Suppressor macrophage treated with lipopolysaccharide for 1 hour (primary cell): ENCODE measurements at places on chromosomes 2 and 18.

- no peak for DNase-seq
These were observed 98.6 kb downstream of the C1QL2 start for GRCh38 chr2:119059940-119060339.

- DNase-seq = no peak
These were observed 123.6 kb downstream of the ZNF521 start for GRCh38 chr18:25228410-25228809.

DNA sequence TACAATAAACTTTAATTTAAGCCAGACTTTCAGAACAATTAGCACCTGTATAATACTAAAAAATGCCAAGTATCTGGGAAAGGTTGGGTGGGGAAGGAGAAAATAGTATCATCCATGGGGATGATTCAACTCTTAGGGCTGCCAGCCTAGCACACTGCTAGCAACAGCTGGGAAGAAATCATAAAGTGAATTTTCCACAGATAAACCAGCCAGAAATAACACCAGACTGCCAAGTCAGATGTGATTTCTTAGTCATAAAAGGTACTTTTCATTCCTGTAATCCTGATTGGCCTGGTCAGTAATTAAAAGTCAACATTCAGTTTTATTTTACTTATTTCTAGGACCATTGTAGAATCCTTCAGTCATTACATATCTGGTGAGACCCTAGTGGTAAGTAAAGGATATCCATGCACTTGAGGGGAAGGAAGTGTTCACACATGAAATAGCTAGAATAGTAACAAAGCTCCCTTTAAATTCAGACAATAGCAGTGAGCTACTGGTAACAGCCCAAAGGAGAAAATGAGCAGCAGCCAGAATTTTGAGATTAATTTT, 59.4 kb downstream of the LIMS1 start:
- DNase-seq = no peak

DNA sequence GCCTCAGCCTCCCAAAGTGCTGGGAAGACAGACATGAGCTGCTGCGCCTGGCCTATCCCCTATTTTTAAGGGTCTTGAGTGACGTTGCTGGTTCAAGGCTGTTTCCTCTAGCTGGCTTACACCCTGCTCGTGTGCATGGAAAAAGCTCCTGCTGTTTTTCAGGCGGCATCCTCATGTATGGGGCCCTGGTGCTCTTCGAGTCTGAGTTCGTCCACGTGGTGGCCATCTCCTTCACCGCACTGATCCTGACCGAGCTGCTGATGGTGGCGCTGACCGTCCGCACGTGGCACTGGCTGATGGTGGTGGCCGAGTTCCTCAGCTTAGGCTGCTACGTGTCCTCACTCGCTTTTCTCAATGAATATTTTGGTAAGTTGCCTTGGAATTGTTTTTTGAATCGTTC, 22.0 kb upstream of the NFATC1 start:
- no peak for DNase-seq

DNA sequence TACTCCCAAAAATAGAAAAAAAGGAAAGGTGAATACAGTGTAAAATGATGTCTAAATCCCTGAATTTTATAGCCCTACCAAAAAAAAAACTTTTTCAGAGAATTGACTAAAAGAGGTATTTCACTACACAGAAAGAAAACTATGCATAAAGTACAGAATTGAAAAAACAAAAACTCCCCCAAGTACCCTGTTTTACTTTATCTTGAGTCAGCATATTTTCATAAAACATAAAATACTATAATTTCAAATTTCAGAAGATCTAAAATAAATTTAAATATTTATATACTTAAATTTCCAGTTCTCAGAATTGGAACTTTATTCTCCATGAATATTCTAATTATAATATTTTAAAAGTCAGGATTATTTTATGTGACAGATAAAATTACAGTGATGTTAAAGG, 10.1 kb downstream of the NCKAP1 start:
- DNase-seq = no peak

GRCh38 chr2:149716687-149717086, 129.1 kb upstream of the MMADHC start:
- DNase-seq = no peak

DNA sequence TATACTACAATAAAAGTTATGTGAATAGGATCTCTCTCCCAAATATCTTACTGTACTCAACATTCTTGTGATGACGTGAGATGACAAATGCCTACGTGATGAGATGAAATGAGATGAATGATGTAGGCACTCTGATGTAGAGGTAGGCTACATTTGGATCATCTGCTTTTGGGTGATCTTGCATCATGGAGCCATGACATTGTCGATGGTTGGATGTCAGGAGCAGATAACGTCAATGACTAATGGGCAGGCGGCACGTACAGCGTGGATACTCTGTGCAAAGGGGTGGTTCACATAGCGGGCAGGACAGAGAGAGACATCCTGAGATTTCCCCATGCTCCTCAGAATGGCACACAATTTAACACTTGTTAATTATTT, 40.8 kb upstream of the PPP1R1C start:
- DNase-seq = no peak

- DNase-seq = no peak
These were observed 35.0 kb upstream of the IL1R2 start for GRCh38 chr2:101956465-101957438.

DNA sequence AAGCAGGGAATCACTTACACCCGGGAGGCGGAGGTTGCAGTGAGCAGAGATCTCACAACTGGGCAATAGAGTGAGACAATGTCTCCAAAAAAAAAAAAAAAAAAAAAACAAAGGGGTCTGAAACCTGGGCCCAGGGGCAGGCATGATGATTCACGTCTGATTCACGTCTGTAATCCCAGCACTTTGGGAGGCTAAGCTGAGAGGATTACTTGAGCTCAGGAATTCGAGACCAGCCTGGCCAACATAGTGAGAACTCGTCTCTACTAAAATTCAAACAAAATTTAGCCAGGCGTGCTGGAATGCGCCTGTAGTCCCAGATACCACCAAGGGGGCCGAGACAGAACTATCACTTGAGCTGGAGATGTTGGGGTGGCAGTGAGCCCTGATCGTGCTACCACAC, 30.3 kb downstream of the TEX44 start:
- no peak for DNase-seq

- DNase-seq = no peak
These were observed 51.3 kb downstream of the SERTAD2 start for GRCh38 chr2:64602436-64602835.

DNA sequence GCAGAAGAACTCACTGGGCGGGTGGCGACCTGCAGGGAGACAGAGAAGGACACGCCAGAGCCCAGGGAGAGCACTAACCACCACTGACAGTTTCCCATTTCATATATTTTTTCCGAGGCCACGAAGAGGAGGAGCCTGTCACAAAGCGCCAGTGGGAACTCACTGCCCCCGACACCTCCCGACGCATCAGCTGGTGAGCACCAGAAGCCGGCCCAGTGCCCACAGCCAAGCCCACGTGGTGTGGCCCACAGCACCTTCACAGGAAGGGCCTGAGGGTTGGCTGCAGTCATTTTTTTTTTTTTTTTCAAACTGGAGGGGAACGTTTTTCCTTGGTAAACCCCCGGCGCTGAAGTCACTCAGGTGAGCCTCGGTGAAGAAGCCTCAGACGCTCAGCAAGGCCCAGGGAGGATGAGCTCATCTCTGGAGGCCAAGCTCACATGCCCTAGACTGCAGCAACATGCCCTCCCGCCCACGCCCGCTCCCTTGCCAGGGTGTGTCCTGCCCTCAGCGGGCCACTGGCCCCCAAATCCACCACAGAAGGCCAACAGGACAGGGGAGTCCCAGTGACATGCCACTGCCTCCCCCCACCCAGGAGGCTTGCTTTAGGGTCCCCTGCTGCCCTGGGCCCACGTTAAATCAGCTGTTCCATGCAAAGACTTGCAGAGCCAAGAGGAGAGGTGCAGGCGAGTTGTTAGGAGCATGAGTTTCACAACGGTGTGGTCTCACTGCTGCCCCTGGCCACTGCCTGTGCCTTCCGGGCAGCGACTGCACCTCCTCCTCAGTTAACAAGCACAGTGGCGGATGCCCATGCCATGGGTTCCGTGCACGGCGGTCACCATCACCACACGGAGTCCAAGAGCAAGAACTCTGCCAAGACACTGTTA, 68.1 kb downstream of the PARD6G start:
- no peak for DNase-seq

DNA sequence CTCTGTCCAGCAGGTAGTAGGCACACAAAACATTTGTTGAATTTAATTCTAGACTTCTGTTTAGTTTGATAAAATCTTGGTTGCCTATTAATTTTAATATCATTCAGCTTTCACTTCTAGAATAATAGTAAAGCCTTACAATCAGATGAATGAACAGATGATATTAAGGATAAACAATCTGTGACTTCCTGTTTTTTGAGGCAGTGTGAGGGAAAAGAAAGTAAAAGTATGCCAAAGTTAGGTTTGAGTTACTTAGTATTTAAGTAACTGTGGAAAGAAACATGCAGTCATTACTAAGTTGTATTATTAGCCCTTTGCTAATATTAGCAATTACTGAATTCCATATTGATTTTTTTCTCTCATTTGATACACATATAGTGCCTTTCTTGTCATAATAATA, 31.5 kb downstream of the EPB41L5 start:
- peak; percentile 5 for DNase-seq

- no peak for DNase-seq
These were observed 236.9 kb downstream of the BCL11A start for GRCh38 chr2:60316381-60317033.

- no peak for DNase-seq
These were observed 10.8 kb upstream of the MAPRE2 start for GRCh38 chr18:35030277-35030989.

- no peak for DNase-seq
These were observed 348.8 kb downstream of the METTL4 start for GRCh38 chr18:2222270-2223185.

DNA sequence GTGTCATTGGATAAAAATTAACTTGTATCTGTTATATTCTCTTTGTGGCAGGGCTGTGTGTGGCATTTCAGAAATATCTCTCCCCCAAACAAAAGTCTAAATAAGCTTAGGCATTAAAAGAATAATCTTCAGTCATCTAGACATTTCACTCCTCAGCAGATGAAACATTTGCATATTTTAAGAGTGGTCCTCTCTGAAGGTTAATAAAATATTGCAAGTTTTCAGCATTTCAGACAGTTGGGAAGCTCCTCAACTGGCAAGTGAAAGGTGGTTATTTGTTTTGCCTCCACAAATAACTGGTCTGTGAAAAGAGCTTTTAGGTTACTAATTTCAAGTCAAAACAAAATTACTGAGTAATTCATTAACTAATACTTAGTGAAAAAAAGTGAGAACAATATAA, 462.6 kb downstream of the EPHA4 start:
- DNase-seq = no peak

GRCh38 chr18:67456711-67457110, 59.8 kb downstream of the DSEL start:
- DNase-seq = no peak

DNA sequence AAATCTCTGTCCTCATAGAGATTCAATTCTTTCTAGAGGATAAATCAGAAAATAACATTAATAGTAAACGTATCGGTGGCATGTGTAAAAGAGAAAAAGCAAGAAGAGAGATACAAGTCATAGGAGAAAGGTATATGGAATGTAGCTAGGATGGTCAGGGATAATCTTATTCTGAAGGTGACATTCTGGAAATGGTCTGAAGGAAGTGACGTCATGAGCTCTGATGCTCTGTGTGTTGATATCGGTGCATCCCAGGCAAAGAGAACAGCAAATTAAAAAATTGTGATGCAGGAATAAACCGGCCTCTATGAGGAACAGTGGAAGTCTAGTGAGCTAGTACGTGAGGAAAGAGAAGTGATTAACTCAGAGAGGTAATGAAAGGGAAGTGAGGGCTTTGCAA, 1215.8 kb downstream of the CNTNAP5 start:
- DNase-seq = no peak

- no peak for DNase-seq
These were observed 314.4 kb downstream of the MTX2 start for GRCh38 chr2:176583607-176584006.

GRCh38 chr18:11468617-11469016, 140.8 kb upstream of the SLC35G4 start:
- DNase-seq = no peak

GRCh38 chr2:149080099-149080498, 41.6 kb downstream of the LYPD6B start:
- DNase-seq = no peak

DNA sequence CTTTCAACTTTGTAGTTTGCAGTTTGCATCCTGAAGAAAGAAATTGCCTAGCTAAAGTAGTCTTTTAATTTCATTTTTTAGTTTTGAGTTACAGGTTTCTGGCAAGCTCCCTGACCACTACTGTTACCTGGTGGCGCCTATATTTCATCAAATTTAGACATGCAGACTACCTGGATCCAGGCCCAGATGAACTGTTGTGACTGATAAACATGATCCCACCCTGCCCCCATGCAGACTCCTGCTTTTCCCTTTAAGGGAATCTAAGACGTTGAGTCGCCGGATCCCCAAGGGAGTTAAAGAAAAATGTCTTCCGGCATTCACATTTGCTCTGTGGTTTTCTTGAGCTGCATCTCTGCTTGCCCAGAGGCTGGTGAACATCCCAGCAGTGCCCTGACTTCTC, 22.2 kb downstream of the METAP1D start:
- DNase-seq = no peak

DNA sequence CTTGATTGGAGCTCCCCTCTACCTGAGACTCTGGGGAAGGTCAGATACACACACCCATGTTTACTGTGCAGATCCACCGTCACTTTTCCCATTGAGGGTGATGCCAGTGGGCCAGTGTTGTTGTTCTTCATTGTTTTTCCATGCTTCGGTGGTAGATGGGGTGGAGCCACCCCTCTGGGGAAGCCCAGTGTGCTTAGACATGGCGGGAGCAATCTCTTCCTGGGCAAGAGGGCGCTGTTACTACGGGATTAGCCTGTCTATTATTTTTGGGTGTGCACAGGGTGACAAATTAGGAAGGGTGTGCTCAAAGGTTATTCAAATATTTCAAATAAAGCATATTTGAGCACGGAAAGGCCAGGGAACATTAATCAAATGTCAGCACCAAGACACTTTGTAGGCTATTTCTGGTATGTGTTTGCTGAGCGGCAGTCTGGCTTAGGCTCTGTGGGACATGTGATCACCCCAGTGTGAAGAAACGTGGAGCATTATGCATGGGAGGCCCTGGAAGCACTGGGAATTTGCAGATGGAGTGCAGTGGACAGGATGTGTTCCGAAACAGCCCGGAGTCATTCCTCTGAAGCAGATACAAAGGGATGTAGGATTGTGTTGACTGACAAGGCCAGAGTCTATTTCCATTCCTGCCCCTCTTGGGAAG, 34.8 kb upstream of the SMIM21 start:
- no peak for DNase-seq

- no peak for DNase-seq
These were observed 45.3 kb downstream of the ACAA2 start for GRCh38 chr18:49768051-49768391.

DNA sequence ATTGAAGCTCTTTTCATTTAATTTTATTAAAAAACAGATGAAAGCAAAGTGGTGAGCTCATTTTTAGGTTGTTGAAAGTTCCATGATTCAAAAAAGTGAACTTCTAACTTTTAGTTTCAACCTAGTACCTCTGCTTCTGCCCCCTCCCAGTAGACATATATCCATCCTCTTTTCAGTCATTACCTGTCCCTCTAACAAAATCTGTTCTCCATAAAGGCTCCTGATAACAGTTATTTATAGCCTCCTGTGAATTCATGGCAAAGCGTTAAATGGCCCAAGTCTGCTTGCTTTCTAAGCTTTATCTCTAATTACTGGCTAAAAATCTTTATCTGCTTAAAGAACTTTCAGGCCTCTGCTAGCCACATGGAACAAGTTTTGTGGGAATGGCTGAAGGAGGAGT, 148.1 kb downstream of the TTC27 start:
- no peak for DNase-seq
